ENCODE measurements at places on chromosomes 3 and 15.

DNA sequence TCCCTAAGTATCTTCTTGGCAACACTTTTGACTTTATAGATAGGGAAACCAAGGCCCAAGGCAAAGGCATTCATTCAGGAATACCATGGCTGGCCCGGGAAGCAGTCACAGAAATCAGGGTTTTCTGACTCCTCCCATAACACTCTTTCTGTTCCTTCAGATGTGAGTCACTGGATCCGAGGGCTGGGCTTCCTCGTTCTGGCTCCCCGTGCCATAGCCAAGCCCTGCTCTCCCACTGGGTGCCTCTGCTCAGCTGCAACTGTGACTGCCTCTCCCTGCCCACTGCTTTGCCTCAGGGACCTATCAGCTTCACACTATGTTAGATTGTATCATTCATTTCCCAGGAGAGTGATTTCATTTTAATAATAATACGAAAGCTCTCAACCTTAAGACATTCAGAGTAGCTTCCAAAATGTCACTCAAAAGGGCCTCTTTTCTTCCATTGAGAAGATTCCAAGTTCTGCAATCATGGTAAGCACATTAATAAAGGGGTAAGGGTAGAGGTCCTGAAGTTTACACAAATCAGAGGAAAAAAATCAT is 50.2 kb downstream of the GABRB3 start:
- DNase-seq, result no peak

GRCh38 chr3:73874606-73875369 is 250.0 kb upstream of the PDZRN3 start:
- no peak for DNase-seq

DNA sequence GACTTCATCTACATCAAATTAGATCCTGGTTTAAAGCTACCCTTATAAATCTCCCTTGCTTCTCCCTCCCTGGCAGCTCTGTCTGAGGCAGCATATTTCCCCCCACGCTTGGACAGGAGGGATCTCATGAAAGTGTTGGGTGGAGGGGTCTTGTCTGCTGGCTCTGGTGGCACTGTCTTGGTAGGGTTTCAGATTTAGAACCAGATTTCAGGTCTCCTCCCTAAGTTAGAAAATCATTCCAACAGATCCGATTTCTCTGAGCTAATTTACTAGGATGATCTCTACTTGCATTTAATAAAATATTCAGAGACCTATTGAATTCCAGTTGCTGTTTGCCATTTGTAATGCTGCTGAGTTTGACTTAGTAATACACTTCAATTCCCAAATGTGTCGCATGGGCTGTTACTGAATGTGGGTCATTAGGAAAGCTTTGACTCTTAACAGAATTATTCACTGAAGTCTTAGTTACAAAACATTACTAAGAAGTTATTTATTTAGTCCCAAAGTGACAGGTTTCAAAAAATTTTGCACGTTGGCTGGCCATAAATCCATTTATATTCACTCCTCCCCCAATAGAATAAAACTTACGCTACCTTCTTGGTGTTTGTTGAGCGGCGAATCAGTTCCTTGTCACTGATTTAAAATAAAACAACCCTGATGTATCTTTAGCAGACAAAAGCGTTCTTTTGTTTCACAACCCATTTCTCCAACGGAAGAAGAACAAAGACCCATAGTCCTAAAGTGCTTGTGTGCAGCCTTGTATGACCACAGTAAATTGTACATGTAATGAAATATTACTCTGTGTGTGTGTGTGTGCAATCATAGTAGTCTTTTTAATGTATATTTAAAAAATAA is 84.5 kb downstream of the TRAK1 start:
- DNase-seq, result no peak

DNA sequence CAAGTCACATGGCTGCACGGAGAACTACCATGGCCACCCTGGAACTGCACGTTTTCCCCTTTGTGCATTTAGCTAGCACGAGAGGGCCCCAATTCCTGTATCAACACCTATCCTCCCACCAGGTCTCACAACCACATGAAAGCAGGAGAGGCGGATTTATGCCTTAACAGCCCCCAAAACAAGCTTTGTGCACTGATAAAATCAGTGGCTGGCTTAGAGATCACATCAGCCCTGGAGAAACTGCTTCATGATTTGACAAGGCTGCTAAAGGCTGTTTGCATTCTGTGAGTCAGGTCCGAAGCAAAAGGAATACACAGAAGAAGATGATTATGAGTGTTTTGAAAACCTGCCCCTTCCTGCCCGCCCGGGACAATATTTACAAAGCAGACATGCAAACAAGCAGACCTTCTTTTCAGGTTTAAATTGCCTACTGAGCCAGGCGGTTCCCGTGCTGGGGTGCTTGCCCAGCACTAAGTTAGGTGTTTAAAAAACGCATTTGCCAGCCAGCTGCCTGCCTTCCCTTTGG is 25.9 kb downstream of the CEMIP start:
- DNase-seq, result no peak

DNA sequence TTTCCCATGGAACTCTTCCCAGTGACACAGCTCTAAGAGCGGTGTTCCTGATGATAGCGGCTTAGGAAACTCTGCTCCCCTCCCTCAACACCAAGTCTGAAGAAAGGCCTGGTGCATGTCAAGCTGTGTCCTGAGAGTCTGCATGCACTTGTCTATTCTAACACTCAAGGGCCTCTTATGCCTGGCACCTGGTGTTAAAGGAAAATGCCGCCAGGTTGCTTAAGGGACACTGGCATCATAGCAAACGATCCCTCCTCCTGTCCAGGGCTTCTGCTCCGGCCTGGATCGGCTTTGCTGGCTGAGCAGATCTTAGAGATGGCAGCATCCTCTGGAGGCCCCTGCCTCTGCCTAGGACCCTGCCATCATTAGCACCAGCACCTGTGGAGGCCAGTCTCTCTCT is 121.7 kb downstream of the MEGF11 start:
- DNase-seq, result no peak

DNA sequence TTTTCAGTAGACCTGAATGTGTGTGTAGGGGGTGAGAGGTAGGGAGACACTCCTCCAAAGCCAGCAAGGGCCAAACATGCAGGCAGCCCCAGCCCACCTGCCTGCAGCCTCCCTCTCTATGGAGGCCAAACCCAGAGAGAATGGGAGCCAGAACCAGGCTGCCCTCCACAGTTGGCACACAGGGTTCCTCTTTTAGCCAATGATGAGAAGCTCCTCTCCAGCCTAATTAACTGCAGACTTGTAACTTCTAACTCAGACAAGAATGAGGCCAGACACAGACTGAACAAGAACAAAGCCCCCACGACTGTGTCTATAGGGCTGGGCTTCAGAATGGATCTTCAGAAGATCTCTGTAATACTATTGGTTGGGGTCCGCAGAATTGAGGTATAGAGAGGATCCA is 12.3 kb upstream of the TLE3 start:
- no peak for DNase-seq

DNA sequence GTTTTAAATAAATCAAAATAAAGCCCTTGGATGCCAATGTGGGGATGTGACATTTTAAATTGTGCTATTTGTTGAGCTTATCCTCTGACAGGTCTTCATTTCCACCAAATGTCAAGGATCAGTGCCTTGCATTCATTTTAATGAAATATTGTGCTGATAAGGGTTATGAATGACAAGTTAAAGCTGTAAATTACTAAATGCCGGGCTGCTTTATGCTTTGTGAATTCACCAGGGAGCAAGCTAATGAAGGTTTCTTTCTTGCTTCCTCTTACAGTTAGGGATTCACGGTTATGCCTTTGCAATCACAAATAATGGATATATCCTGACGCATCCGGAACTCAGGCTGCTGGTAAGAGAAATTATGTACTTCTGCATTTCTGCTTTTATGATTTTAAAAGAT is 81.7 kb downstream of the LRTM1 start:
- no peak for DNase-seq

GRCh38 chr3:52050571-52050970 is 5.8 kb downstream of the DUSP7 start:
- no peak for DNase-seq

DNA sequence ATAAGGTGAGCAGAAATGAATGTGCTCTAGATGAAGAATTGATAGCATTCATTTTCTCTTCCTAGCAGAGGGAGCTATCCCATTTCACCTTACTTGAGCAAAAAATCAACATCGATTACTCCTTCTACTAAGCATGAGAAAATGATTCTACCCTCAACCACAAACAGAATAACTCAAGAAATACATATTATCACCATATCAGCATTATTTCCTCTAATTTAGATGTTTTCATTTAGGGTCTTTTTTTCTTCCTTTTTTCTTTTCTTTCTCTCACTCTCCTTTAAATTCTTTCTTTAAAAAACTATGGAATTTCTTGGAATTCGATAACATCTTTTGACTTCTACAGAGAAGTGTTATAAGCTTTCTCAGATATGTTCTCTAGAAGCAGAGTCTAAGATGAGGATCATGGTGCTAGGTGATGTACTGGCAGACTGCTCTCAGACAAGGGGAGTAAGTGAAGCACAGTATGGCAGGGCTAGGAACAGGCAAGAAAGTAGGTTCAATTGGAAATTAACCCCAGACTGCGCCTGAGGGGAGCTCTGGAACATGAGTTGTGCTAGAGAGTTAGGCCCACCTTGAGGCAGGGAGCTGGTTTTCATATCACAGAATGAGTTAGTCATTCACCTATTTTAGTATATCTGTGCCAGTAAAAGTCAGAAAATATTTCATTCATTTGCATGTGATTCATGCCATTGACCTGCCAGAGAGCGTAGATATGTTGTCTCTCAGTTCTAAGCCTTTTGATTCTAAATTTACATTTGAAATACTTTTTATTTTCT is 279.2 kb upstream of the KCNH8 start:
- no peak for DNase-seq

DNA sequence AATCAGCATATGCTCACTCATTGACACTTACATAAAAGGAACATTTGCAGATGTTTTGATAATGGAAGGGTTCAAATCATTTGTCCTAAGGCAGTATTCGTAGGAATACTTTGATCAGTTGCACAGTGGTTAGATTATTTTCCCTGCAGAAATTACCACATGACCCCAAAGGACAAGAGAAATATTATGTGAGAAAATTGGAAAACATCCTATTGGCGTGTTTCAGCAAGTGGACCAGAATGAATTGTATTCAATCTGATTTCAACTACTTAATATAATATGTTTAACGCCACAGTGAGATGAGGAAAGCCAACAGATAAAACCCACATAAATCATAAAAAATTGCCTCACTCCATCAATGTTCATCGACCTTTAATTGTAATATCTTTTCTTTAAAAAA is 195.0 kb upstream of the MDFIC2 start:
- no peak for DNase-seq

Measured in fibroblast of skin of back (primary cell).